Activated CD8-positive, alpha-beta memory T cell treated with anti-CD3 and anti-CD28 coated beads, Interleukin-2, amount 50 U/mL, for 4 hours (primary cell): ENCODE measurements at places on chromosomes 6 and 20.

DNA sequence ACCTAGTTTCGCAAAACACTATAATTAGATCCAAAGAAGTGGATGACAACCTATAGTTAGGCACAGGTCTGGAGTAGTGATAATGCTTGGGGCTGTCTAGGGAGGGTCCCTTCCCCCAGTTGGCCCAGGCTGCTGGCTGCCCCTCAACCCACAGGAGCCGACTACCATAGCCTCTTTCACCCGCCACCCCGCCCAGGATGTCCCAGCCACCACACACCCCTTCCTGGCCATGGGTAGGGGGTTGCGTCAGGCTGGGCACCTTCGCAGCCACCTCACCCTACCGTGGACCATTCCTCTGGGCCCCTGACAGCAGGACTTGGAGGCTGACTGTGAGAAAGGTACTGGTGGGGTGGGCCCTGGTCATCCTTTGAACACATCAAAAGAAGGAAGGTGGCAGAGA, 8.5 kb downstream of the TFEB start:
- no peak for DNase-seq

- DNase-seq, result no peak
These were observed 286.9 kb upstream of the BMP2 start for GRCh38 chr20:6480328-6481200.

GRCh38 chr6:168956884-168957730, 296.5 kb downstream of the THBS2 start:
- DNase-seq, result peak; percentile 38

DNA sequence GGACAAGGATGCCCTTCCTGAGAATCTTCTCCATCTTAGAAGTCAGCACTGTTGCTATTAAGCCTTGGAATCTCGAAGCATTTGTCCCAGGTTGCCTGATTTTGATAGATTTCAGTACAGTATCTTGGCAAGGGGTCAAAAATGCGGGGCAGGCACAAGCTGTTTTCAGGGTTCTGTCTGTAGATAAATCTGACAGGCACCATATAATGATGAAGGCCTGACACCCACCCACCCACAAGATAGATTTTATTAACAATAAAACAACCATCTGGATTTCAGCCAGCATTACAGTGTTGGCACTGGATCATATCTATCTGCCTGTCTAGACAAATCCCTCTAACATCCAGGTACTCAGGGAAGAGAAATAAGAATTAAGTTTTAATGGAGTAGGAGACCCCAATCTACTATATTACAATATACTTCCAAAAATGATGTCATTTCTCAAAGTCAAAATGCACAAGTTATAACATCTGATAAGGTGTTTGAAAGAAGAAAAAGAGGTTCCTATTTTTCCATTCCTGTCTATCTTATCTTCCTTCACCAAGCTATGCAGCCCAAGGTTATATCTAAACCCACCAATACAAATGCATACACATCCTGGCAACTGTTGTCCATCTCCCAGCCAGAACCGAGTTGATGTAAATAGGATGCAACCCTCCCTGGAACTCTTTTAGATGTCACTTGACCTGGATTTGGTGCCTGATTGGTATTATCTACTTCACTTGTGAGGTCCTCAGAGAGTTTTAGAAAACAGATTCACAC, 10.7 kb downstream of the NEDD9 start:
- no peak for DNase-seq

DNA sequence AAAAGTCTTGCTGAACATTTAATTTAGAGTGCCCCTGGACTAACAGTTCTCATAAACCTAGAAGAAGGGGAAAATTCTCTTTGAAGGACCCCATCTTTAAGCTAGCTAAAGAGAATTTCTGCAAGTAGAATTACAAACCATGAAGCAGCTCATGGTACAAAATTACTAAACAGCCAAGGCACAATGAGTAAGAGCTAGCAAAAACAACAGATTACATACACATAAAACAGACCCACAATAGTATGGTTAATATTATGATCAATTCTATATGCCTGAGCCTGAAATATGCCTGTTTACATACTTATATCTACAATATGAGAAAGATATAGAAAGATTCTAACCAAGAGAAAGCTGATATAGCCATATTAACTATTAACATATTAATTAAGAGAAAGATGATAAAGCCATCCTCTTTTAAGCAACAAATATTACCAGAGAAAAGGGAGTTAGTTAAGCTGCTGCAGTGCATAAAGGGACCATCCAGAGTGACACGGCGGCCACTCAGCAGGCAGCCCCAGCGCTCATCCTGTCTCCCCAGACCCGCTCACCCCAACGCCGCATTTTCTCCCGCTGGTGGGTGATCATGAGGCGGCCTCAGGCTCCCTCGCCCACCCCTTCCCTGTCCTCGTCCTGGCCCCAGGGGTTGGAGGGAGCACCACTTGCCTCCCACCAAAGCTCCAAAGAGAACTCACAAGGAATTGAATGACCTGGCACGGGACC, 98.4 kb upstream of the CARMIL1 start:
- no peak for DNase-seq

GRCh38 chr20:20761301-20761700, 48.9 kb upstream of the RALGAPA2 start:
- no peak for DNase-seq

- DNase-seq, result no peak
These were observed 24.1 kb downstream of the STK4 start for GRCh38 chr20:44990425-44990824.

- DNase-seq, result no peak
These were observed at the start of gene MMP24 for GRCh38 chr20:35226126-35226883. Gene MMP24 (plus strand): TSS chr20:35226690. CDS start chr20:35226739, 49 bp downstream.
